Hepatic stellate cell (primary cell): ENCODE measurements at places on chromosomes 12 and 14.

GRCh38 chr12:28870839-28871440 lies 278.1 kb upstream of the FAR2 start:
- DNase-seq, result no peak

DNA sequence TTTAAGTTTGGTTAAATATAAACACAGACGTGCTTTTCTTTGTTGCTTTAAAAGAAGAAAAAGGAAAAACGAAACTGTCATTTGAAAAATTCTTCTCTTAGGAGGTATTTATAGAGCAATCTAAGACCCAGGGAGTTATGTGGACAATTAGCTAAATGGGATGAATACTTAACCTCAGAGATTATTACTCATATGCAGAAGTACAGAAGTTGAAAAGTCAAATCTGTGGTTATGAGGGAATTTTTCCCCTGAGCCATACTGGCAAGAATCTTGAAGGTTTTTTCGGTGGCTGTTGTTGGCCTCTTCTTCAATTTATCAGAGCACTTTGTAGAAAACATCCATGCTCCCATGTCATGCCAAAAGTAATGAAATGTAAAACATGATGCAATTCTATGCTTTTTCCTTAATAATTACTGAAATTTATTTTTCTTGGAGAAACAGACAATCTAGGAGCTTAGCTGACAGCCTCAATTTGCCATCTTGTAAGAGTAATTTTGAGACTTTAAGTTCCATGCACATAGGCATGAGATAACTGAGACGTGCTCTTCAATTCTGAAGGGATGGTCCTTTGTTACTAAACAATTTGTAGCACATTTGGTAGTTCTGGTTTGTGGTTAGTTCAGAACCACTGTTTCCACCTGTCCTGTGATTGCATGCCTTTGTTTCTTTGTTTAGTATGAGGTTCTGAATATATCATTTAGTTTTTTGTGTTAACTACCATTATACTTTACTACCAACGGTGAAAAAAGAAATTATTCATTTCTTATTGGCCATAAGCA lies 126.6 kb downstream of the BCAT1 start:
- peak; percentile 11 for DNase-seq

- no peak for DNase-seq
Observed at GRCh38 chr14:97592341-97592980, 795.3 kb downstream of the VRK1 start.

GRCh38 chr14:106694638-106695393 lies 1168.4 kb downstream of the TMEM121 start:
- DNase-seq, result no peak

- DNase-seq, result peak; percentile 12
Observed at GRCh38 chr14:74048281-74048680, 29.1 kb downstream of the BBOF1 start.

- no peak for DNase-seq
Observed at GRCh38 chr12:110943373-110943772, 23.0 kb upstream of the MYL2 start.

GRCh38 chr14:58808828-58809227 lies 171.1 kb downstream of the DACT1 start:
- no peak for DNase-seq

DNA sequence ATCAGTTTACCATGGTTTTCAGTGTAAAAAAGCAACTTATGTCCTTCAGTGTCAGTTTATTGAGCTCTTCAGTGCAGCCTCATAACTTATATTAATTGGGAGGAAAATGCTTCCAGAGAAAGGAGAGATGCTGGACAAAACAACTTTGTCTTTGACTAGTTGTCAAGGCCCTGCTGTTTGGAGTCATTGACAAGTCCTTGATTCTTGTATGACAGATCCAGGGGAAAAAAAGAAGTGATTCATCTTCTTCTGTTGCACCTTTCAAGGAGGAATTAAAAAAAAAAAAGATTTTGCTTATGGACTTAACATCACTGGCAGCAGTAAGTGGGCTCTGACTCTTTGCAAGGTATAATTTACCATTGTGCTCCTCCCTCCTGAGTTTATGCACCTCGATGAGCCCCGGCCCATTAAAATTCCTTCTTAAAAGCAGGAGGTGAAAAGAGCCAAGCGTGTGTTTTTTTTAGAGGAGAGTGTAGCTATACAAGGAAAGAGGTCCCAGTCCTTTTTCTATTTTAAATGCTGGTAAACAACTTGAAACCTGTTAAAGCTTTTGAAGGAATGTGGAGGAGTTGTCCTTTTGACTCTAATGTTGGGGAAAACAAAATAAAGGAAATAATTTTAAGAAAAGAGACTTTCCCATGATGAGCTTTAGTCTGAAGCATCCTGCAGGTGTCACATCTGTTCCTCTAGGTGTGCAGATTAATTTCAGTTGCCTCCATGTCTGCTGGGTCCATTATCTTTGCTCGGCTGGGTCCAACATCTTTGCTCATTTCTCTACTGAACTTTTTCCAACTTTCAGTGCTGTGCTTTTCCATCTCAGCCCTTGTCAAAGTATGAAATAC lies 431.6 kb downstream of the RAD51B start:
- DNase-seq, result no peak

DNA sequence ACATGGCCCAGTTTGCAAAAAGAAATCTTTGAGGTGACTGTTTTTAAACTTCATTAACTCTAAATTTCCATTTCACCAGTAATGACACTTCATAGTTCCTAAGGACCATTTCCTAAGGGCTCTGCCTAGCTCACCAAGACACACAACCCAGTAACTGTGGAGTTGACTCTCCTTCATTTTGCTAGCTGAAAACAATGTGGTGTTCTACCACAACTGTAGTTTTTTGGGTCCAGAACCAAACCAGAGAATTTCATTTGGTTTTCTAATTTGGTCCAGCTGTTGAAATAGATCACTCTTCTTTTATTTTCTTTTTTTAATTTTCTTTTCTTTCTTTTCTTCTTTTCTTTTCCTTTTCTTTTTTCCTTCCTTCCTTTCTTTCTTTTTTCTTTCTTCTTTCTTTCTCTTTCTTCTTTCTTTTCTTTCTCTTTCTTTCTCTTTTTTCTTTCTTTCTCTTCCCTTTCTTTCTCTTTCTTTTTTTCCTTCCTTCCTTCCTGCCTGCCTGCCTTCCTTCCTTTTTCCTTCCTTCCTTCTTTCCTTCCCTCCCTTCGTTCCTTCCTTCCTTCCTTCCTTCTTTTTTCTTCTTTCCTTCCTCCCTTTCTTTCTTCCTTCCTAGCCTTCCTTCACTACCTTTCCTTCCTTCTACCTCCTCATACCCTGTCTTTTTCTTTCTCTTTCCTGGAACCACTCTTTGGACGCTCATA lies 18.5 kb upstream of the LUM start:
- DNase-seq, result no peak

GRCh38 chr12:74984631-74985030 lies 225.0 kb downstream of the KCNC2 start:
- DNase-seq, result no peak

GRCh38 chr14:22428700-22429291 lies 160.2 kb downstream of the DAD1 start:
- DNase-seq, result peak; percentile 14

GRCh38 chr14:54902143-54902520 lies 494 bp downstream of the GCH1 start:
- peak; percentile 42 for DNase-seq

DNA sequence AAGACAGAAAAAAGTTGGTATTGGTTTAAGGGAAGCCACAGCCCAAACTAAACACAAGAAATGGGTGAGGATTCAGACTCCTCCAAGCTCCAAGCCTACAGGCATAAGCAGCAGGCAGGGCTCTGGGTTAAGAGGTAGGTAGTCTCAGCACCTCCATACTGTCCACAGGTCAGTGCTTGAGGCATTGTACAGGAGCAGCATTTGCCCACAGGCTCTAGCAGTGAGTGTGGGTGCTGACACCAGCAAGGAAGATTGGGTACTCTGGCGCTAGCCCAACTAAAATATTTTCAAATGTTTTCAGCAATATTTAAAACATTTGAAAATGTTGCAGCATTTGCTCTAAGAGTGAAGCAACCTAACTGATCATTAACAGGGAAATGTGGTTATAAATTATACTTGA lies 33.1 kb downstream of the FERMT2 start:
- no peak for DNase-seq

DNA sequence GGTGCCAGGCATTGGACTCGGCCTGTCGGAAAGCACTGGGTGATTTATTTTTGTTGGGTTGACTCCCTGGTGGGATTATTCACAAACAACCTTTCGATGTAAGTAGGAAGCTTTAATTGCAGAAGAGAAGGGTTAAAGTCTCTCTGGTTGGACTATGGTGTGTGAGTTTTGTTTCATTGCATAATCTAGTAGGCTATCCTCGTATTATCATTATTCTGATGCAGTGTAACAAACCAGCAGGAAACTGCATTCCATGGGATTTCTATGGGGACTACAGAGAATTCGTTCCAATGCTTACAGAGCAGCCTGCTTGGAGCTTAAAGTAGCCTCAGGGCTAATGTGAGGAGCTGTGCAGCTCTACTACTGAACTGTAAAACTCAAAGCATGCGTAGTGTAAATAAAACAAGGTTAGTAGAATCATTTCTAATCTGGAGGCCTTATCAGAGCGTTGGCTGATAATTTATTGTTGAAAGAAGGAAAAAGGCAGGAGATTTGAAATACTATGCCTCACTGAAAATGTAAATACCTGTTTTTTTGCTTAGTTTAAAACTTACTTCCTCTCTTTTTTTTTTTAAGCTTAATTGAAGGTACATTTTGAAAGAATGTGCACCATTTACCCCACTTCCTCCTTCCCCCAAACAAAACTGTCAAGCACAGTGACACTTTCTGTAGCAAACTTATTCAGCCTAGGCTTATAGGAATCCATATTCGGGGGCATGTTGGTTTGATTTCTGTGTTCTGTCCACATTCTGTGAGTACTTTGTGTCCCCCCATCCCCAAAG lies 226.7 kb downstream of the NPAS3 start:
- no peak for DNase-seq

DNA sequence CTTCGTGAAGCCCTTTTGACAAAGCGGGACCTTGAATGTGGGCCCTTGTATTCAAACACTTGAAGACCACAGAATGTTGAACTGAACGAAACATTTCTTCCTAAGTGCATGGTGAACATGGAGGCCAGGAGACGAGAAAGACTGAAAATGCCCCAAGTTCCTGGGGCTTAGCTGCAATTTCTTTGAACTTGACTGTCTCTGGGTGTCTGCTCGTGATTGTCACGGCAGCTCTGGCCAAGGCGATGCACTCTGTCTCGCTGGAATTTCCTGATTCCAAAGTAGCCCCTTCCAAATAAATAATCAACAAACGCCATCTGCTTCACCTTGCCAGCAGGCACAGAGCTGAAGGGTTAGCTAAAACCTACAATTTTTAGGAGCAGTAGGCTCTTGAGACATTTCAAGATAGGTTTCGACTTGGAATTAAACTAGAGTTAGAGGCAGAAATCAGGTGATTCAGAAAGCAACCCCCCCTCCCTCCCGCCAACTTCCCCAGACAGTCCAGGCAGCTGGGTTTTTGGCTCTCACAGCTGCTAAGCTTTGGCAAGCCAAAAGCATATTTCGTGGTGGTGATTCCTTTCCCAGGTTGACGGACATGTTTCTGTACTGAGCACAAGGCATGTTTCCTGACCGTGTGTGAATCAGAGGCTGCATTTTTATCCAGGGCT lies 13.5 kb upstream of the IRF2BPL start:
- peak; percentile 62 for DNase-seq

- DNase-seq, result no peak
Observed at GRCh38 chr14:70152704-70153103, 36.0 kb downstream of the SLC8A3 start.

- no peak for DNase-seq
Observed at GRCh38 chr12:113070117-113070906, 13.8 kb downstream of the DTX1 start.

DNA sequence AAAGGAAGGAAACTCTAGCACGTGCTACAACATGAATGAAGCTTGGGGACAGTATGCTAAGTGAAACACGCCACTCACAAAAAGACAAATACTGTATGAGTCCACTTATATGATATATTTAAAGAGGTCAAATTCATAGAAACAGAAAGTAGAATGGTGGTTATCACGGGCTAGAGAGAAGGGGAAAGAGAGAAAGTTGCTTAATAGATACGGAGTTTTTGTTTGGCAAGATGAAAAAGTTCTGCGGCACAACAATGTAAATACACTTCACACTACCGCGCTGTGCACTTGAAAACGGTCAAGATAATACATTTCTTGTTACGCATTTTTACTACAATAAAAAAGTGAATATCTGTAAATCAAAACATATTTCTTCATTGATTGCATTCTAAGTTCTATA lies 37.3 kb downstream of the FBLN5 start:
- no peak for DNase-seq

DNA sequence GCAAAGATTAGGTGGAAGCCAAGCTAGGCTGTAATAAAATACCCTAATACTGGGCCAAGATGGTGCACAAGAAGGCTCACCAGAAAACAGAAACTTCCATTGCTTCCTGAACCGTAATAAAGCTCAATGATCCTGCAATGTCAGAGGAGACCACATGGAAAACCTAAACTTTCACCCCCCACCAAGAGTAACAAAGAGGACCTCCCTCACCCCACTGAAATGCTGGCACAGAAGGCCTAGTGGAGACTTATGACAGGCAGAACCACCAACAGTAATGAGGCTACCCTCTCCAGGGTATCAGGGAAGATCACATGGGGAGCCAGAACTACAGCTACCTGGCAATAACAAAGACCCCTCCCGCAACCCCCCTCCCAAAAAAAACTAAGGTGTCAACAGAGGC lies 43.1 kb downstream of the CEP83 start:
- no peak for DNase-seq

DNA sequence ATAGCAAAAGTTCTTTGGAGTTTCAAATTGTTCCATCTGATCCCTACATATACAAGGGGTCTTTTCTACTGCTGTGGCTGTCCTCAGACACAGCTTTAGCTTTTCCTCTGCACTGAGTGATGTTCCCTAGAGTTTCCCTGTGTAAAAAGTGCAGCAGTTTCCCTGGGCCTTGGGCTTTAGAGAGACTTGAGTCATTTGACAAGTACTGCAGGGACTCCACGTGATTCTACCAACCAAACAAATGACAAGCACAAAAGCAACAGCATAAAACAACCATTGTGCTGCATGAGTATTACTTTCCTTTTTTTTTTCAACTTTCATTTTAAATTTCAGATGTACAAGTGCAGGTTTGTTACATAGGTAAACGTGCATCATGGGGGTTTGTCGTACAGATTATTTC lies 272.8 kb downstream of the PDZRN4 start:
- no peak for DNase-seq

- DNase-seq, result peak; percentile 29
Observed at GRCh38 chr12:116266168-116266601, 11.3 kb downstream of the MED13L start.

DNA sequence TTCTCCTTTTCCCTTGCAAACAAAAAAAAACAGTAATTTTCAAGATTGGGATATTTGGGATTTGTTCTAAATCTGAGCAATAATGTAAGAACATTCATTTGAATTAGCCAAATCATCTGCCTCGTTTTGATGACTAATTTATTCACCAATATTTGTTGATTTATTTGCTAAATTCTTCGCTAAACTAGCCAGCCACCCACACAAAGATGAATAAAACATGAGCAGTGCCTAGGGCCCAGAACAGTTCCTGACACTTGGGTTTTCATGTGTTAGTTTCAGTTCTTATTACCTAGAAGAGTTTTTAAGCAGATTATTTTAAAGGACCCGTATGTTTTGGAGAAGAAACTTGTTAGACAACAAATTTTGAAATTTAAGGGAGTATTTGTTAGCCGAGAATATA lies 1.4 kb downstream of the ETNK1 start:
- DNase-seq, result no peak

- DNase-seq, result peak; percentile 60
Observed at GRCh38 chr14:100547633-100548294, 39.5 kb downstream of the BEGAIN start.

- no peak for DNase-seq
Observed at GRCh38 chr14:58560208-58560607, 77.6 kb upstream of the DACT1 start.

- no peak for DNase-seq
Observed at GRCh38 chr12:112841906-112842305, 50.4 kb downstream of the RPH3A start.

- DNase-seq, result no peak
Observed at GRCh38 chr12:103269946-103270345, 225.8 kb downstream of the C12orf42 start.
